ENCODE measurements at places on chromosomes 4 and X.

DNA sequence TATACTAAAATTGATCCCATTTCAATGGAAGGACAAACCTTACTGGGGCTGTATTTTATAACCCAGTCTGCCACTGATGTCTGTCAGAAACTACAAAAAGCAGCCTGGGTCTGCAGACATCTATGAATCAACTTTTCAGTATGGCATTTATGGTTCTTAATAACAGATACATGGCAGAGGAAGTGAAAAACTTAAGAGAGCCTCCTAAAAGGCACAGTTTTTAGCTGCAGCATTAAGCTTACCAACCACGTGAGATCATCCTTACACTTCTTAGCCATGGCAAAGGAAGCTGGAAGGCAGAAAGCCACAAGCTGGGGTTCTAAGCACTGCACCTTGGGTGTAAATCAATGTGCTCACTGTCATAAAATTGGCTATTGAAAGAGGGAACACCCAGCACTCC is 16.6 kb upstream of the UGT2B17 start:
- no peak for DNase-seq

GRCh38 chr4:79907001-79907400 is 166.0 kb downstream of the ANTXR2 start:
- no peak for DNase-seq

GRCh38 chrX:3029129-3029528 is 12.1 kb upstream of the ARSF start:
- no peak for DNase-seq

GRCh38 chr4:174859904-174860303 is 30.9 kb upstream of the GLRA3 start:
- no peak for DNase-seq

DNA sequence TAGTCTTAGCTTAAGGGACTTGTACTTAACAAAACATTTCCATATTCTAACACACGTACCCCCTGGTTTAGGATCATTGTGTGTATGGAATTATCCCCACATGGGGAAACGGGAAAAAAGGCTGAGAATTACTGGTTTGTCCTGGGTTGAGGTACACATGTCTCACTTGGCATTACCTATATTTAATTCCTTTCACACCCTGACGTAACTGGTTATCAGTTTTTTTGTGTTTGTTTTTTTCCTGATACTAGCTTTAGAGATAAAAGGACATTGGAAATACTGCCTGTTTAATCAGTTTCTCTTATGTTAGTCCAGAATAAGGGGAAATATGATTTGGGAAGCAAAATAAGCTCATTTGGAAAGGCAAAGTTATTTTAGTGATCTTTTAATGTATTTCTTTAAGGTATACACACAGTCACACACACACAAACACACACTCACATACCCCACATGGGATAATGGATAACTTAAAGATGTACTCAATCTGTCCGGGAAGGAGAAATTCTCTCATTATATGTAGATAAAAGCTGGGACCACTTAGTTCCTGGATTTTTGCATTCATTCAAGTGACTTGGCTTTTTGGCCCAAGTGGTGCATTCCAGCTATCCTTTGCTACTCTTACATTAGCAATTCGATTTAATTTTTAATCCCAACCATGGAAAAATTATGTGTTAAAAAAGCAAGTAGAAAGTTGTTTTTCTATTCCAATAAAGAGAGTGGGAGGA is 13.0 kb downstream of the SEPTIN11 start:
- DNase-seq, result no peak

- DNase-seq, result no peak
Observed at GRCh38 chrX:31166416-31166815, 94.6 kb upstream of the FTHL17 start.
